Stimulated activated CD8-positive, alpha-beta memory T cell treated with anti-CD3 and anti-CD28 coated beads, Interleukin-2, amount 100 ng/mL, for 48 hours (primary cell): ENCODE measurements at places on chromosomes 6 and 20.

DNA sequence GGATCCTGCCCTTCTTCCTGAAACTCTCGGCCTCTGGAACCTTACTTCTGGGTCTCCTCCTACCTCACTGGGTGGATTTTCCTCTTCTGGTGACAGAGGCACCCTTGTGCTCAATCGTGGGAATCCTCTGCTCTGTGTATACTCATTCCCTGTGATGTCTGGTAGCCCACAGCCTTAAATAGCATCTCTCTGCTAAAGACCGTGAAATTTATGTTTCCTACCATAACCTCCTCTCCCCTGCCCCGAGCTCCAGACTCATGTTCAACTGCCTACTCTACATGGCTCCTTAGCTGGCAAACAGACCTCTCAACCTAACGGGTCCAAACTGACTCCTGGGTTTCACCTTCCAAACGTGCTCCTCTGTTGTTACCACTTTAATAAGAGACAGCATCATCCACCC lies 9.9 kb downstream of the MMP9 start:
- no peak for DNase-seq

DNA sequence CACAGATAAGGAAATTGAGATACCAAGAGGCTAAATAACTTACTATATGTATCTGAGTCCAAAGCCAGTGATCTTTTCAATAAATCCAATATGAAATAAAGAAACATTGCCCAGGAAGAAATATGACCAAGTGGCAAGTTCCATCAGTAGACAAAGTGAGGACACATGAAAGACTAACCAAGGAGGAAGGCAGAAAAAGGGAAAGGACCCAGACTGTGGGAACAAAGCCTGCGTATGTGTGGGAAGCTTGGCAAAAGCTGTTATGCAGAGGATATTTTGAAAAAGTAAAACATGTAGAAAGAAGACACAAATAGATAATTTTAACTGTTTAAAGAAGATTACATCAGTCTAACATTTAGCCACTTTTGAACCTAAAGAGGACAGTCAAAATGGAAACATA lies 264.4 kb upstream of the PRDM1 start:
- DNase-seq = no peak

GRCh38 chr6:134480593-134480992 lies 162.7 kb upstream of the SGK1 start:
- DNase-seq = no peak

DNA sequence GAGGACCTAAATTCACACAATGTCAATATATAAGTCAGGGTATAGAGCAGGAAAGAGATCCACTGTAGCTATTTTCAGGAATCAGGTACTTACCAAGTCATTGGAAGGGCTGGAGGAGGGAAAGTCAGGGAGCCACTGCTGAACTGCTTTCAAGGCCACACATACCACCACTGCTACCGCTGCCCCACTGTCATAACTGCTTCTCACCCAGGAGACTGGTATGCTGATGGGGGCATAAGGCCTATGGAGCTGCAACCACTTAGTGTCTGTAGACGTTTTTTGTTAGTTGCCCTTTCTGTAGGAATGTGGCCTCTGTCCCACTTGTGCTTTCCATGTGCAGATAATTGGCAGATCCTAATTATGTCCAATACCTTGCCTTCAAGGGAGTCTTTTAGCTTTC lies 5.4 kb downstream of the SMAP1 start:
- no peak for DNase-seq

GRCh38 chr6:46473881-46474280 lies 17.4 kb downstream of the RCAN2 start:
- DNase-seq = no peak

DNA sequence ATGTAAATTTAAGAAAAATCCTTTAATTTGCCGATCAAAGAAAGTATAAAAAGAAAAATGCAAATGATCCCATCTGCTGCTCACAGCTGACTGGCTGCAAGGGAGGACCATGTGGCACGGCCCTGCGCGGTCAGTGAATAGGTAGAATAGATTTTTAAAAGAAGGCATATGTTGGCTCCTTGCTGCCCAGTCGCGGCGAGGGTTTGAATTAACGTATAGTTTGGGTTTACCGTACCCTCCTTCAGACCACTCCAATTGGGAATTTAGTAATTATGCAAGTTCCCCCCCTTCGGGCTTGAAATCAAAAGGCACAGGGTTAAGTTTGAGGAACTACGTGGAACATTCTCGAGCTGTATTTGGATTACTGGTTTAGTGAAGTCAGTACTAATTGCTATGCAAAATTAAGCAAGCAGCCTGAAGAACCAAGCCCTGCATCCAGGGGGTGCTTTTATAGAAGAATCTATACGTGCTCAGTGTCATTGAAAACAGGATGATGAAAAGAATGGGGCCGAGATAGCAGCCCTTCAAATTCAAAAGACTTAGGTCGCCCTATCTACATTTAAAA lies 1.1 kb upstream of the BEND3 start:
- DNase-seq = no peak

- no peak for DNase-seq
These were observed 240.8 kb downstream of the PLCB1 start for GRCh38 chr20:8372824-8373380.

DNA sequence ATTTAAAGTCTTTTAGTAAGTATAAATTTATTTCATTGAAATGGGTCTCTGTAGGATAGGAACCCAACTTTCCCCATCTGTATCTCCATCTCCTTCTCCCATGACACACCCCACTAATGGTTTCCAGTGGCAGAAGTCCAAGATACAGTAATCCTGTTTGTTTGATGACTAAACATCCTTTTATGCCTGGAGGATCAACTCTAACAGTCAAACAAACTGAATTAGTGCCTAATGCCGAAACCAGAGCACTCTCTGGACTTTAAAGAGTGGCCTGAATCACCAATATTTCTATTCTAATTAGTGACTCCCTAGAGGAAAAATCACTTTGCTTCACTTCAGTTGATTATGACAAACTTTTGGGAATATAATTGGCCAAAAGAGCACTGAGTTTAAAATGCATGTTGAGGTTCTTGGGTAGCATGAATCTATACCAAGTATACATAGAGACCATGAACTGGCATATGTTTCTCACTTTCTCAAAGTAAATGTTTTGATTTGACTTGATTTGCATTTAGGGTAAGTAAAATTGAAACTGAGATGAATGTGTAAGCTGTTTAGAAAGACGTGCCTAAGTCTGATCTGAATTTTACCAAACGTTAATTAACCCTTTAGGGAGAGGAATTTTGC lies 776.4 kb upstream of the NRSN1 start:
- DNase-seq = no peak
